ENCODE measurements at places on chromosomes 7 and 10.

DNA sequence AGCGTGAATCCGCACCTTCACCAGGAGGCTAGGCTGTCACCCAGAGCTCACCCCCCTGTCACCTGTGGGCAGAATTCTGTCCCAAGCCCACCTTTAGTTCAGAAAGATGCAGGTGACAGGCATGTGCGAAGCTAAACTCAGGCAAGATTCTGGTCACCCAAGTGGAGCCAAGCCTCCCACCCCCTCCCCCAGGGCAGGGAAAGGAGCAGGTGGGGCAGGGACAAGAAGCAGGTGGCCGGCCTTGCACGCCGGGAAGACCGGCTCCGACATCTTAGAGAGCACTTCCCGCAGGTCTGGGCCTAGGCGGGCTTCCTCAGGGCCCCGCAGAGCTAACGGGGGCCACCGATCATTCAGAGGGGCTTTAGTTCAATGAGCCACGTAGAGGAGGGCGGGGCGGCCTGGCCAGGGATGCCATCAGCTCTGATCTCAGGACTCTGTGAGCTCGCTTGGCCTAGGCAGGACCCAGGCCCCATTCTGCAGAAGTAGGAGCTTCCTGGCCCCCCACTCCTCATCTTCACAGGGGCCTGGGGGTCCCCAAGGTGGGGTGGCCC, 19.9 kb downstream of the UNCX start:
- no peak for DNase-seq

DNA sequence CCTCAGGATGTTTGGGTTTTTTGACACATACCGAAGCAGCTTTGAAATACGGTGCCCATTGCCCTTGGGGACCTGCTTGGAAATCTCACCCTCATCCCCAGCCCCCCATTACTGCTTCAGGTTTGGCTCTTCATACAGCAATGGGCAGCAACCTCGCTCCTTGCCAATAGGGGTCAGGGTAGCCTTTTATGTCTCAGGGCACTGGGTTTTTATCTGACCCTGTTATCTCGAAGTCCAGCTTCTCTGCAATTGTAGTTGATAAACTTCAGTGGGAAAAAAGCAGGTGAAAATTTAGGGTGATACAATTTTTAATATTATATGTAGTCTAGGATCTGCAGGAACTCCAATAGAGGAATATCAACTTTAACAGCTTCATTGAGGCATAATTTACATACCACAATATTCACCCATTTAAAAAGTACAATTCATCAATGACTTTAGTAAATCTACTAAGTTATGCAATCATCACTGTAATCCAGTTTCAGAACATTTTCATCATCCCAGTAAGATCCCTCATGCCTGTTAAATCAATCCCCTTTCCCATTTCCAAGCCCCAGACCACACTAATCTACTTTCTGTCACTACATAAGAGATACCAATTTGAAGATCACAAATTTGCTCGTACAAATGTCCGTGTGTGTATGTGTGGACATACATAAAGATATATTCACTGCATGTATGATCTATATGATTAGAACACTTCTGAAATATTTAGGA, 386.2 kb downstream of the KCNMA1 start:
- DNase-seq: no peak

DNA sequence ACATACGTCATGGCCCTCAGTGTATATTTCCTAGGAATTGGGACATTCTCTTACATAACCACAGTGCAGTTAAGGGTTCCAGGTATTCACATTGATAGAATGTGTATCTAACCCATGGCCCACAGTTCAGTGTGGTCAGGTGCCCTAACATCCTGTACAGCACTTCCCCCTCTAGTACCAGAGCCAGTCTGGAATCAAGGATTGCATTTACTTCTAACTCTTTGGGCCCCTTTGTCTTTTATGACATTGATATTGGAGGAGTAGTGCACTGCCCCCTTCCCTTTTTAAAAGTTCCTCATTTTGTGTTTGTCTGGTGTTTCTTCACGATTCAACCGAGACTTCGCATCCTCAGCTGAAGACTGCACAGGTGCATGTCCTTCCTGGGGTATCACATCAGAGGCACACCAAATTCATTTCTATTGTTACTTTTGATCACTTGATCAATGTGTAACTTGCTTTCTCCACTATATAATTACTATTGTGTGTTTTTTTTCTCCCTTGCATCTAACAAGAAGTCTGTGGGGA, 22.4 kb upstream of the NPFFR1 start:
- DNase-seq: no peak

DNA sequence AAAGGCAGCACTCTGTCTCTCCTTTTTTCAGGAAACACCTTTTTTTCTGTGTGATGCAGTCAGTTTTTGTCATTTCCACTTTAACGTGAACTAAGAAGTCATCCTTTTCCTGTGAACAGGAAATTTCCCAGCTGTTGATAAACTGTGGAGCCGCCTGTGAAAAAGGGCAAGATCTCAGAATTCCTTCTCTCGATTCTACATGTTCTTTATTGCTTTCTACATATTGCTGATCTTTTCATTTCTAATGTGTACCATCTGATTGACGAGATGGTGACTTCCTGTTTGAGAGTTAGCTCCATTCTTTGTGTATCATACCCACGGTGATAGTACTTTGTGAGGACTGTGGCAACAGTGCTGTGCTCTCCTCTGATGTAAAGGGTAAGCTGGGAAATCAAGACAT, 50.4 kb downstream of the ADD3 start:
- DNase-seq: no peak

DNA sequence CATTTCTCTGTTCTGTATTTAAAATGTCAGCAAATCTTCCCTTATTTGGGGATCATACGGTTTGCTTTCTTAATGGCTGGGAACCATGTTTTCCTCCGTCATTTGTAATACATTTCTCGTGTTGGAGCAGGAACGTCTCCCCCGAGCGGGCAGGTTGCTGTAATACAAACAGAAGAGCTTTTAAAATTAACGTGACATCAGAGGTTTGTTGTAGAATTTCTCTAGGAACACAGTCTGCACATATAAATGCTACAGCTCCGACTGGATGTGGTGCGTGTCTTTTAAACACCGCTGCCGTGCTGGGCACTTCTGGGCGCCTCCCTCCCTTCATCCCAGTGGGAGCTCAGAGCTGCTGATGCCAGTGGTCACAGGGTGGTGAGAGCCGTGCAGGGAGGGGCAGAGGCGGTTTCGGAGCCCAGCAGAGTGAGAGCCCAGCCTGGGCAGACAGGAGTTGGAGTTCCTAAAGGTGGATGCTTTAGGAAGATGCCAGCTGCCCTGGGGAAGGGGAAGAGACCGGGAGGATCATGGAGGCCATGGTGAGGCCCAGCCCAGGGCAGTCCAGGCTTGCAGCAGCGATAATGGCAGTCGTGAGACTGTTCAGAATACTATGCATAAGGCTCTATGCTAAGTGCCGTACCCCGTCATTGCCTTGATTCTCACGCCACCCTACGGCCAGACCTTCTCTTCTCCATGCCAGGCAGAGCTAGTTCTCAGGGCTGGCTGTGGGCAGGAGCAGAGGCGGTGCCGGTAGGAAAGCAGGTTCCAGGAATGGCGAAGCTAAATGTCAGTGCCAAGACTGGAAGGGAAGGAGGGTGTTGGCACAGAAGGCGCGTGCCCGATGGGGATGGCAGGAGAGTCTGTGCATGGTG, 96.2 kb downstream of the GLRX3 start:
- DNase-seq: no peak

DNA sequence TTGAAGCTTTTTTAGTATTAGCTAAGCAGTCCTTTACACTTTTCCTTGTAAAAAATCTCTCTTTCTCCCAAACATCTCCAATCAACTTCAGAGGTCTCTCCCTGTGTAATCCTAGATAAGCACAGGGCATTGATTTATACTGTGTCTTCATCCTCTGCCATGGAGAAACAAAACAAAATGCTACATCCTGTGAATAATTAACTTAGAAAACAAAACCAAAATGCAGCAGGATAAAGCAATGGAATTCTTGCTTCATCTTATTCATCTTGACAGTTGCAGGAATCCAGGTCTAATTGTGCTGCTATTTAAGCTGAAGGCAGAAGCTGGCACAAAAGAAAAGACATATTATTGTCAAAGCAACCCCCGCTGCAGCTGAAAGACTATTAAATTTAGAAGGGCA, 641.5 kb upstream of the SORCS1 start:
- no peak for DNase-seq

GRCh38 chr7:42024537-42024936, 212.5 kb downstream of the GLI3 start:
- no peak for DNase-seq

DNA sequence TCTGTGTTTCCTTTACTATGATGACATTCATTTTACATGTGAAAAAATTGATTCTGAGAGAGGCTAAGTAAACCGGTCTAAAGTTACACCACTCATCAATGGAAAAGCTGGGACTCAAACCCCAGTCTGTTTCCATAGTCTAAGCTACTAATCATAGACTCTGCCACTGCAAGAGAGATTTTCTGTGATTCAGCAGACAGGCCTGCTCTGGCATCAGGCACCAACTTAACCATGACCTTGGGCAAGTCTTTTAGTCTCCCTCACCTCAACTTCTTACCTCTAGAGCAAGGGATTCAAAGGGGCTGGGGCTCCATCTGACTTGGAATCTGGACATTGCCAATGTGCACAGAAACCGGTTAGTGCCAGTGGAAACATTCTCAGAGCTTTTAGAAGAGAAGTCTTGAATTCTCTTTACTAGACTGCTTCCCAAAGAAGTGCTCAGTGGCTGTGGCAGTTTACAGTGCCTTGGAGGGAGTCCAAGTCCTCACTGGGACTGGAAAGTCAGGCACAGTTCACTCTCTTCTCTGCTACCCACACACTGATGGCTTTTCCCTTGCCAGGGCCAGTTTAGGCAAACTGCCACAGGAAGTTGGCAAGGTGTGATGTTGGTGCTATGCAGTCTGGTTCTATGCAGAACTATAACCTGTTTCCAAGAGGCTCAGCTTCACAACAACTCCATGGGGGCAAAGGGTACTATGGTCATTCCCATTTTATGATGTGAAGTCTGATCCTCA, 4.5 kb upstream of the BLNK start:
- DNase-seq: no peak

GRCh38 chr7:129804111-129804889, 148.5 kb downstream of the UBE2H start:
- no peak for DNase-seq

GRCh38 chr10:48474765-48475365, 130.0 kb downstream of the ARHGAP22 start:
- DNase-seq: no peak

DNA sequence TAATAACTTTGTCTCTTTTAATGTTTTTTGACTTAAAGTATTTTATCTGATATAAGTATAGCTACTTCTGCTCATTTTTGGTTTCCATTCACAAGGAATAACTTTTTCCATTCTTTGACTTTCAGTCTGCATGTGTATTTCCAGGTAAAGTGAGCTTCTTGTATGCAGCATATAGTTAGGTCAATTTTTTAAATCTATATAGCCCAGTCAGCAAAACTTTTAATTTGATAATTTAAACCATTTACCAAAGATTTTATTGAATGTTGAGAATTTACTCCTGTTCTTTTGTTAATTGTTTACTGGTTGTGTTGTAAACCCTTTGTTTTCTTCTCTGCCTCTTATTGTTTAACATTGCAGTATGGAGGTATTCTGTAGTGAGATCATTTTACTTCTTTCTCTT, 696.9 kb upstream of the LRRTM3 start:
- DNase-seq: no peak

- no peak for DNase-seq
These were observed 629.0 kb upstream of the IGFBP3 start for GRCh38 chr7:46549892-46550639.

DNA sequence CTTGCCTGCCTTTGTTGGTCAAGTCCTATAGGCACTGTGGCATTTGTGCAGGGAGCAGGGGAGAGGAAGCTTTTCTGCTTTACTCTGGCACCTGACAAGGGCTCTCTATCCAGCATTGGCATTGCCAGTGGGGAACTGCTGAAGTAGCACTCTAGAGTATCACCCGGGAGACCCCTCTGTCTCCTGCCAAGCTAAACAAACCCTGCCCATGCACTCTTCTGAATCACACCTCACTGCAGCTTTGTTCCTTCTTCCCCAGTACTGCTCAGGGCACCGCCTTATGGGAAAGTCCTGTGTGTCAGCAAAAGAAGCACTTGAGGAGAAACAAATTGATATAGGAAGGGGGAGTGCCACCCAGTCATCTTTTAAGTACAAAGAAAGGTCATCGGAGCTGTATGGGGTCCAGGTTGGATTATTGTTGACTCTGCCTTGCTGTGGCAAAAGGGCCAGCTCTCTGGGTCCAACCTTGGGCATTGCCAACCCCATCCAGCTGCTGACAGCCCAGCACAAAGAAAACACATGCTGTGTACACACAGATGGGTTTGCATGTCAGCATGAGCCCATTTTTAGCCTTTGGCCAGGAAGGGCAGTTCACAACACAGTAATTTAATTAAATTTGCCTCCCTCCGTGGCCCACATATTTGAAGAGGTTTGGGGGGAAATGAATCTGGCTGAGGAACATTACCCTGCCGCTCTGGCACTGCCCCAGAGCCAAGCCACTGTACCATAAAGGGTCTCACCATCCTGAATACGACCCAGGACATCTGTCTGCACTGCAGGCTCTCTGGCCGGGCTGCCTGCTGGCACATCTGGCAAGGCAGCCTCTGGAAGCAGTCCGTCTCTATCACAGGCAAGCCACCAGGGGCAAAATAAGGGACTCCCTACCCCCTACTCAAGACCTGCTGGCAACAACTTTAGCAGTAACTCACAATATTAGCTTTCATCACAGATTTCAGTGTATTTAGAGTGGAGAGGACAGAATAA, 13.1 kb downstream of the LRRC4 start:
- no peak for DNase-seq

GRCh38 chr7:68147614-68148238, 1151.1 kb downstream of the TYW1 start:
- DNase-seq: no peak

DNA sequence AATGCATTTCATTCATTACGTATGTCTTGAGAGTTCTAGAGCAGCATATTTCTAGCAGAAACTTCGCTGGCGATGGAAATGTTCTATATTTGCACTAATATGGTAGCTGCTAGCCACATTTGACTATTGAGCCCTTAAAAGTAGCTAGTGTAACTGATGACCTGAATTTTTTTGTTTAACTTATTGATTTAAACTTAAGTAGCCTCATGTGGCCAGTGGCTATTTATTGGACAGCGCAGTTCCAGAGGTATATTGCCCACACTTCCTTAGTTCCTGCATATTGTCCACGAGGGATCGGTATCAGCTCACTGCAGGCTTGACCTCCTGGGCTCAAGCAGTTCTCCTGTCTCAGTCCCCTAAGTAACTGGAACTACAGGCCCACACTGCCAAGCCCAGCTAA, 3.7 kb downstream of the PSTK start:
- DNase-seq: no peak

- DNase-seq: no peak
These were observed 461.3 kb downstream of the PAXIP1 start for GRCh38 chr7:154541606-154542005.

DNA sequence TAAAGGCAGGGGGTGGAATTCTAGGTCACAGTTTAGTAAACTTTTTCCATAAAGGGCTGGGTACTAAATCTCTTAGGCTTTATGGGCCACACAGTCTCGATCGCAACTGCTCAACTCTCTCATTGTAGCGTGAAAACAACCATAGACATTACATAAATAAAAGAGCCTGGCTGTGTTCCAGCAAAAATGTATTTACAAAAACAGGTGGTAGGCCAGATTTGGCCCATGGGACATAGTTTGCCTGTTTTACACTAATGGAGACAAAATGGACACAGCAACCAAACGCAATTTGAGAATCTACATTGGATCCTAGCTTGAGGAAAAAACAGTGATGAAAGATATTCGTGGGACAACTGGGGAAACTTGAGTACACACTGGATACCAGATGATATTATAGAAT, 23.2 kb upstream of the MALSU1 start:
- DNase-seq: no peak

- no peak for DNase-seq
These were observed 428.9 kb downstream of the TNS3 start for GRCh38 chr7:47153058-47153457.

GRCh38 chr10:16518822-16519221, 2.9 kb downstream of the C1QL3 start:
- DNase-seq: no peak
